ENCODE measurements at places on chromosomes 7 and 10.

- DNase-seq = no peak
These were observed 48.6 kb downstream of the CUL2 start for GRCh38 chr10:35041502-35041879.

DNA sequence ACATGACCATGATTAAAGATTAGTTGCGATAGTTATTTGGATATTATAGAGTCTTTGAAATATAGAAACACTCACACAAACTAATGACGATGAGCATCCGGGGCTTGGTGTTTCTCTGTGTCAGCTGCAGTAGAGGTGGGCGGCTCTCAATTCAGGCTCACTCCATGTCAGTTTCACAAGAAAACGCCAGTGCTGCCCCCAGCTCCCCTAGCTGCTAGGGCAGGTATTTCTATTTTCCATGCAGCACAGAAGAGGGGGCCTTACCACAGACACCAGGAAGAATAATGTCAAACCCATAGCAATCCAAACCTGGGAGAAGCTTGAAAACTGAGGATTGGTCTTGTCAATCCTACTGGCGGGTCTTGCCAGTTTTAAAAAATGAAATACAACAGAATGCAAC is 197.1 kb downstream of the PHTF2 start:
- no peak for DNase-seq

DNA sequence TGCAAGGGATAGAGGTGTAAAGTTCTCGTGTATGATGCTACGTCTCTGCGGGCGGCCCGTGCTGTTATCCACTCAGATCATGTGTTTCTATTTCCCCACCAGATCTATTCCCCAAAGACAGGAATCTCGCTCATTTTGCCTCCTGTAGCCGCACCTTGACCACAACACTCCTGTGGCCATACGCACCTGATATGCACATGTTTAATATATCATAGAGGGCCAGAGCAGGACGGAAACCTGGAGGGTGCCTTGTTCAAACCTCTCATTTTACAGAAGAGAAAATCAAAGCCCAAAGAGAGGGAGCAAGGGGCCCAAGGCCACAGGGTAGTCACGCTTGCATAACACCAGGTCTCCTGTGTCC is 37.6 kb downstream of the STRA8 start:
- no peak for DNase-seq

GRCh38 chr10:35784751-35785150 is 142.7 kb upstream of the FZD8 start:
- no peak for DNase-seq

- no peak for DNase-seq
These were observed 90.4 kb downstream of the SPAG6 start for GRCh38 chr10:22435650-22436049.

DNA sequence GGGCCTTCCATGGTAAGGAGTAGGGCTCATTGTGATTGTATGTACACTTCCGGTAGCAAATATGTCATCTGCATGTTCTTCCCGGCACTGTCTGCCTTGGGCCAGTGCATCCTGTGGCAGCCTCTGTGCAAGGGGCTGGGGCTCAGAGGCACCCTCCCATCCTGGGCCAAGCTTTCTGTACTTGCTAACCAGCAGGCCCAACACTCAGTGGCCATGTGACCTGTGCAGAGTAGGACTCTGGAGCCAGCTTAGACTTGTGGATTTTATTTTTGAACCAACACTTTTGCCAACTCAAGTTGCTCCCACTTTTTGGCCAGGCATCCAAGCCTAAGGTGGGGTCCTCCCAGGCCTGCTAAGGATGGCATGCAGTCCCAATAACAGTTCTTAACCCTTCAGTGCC is 25.0 kb downstream of the LDB3 start:
- no peak for DNase-seq

DNA sequence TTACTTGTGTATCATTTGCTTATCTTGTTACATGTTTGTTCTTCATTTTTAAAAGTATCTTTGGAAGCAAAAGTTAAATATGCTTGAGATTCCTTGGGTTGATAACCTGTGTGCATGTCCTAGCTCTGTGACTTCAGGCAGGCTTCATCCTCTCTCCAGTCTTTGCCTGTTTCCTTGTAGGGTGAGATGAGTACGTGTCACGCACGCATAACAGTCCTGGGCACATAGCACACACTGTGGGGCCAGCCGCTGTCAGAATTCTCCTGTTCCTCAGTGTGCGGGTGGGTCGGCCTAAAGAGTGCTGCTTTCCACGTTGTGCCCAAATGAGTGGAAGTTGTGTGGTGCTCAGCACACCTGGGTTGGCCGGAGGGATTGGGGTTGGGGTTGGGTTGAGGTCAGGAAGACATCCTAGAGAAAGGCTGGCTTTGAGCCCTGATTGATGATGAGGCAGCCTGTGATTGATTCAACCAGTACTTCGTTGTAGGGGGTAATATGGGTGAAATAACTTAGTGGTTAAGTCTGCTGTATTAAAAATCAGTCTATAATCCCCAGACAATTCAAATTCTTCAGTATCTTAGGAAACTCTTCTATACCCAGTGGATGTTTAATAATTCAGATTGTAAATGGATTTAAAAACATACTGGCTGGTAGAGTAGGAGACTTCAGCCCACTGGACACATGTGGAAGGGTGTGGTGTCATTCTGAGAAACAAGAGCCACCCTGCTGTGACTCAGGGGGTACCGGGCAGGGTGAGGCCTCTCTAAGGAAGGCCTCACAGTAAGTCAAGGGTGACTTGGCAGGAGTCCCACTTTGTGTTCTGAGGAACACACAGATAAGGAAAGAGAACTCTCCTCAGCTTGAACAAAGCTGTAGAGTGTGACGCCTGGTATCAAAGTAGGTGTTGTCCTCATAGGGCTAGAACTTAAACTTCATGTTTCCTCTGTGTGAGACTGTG is 54.8 kb downstream of the DAGLB start:
- peak; percentile 99 for DNase-seq

GRCh38 chr10:43026039-43026973 is 50.6 kb upstream of the RET start:
- no peak for DNase-seq

DNA sequence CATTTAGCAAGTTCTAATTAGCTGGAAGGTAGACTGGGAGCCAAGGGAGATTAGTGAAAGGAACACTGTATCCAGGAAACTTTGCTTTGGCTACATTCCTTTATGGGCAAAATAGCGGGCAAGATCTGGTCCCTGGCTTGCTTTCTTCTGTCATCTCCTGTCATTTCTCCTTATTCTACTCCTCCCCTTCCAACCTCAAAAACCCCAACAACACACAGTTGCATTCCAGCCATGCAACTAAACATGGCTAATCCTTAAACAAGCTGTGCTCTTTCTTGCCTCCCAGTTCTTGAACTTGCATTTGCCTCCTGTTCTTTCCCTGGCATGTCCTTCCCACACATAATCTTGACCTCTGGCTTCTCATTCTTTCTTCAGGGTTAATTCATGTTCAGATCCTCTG is 59.5 kb upstream of the CDCA7L start:
- no peak for DNase-seq

DNA sequence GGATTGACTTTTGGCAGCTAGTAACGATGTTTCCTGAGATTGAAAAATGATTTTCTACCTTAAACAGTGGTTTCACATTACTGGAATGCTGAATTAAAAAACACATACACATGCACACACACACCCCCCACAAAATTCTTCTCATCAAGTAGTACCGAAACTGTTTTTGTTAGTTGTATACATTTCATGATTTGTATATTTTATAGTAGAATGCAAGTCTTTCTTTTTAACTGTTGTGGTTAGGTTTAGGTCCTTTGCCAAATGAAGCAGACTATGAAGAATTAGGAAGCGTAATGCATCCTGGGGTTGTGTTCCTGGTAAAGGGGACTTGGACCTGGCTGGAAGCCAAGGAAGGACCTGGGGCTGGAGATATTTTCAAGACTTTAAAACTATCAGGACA is 505.8 kb downstream of the SUGCT start:
- DNase-seq = no peak

- no peak for DNase-seq
These were observed 129.8 kb upstream of the FERD3L start for GRCh38 chr7:19275000-19275399.

DNA sequence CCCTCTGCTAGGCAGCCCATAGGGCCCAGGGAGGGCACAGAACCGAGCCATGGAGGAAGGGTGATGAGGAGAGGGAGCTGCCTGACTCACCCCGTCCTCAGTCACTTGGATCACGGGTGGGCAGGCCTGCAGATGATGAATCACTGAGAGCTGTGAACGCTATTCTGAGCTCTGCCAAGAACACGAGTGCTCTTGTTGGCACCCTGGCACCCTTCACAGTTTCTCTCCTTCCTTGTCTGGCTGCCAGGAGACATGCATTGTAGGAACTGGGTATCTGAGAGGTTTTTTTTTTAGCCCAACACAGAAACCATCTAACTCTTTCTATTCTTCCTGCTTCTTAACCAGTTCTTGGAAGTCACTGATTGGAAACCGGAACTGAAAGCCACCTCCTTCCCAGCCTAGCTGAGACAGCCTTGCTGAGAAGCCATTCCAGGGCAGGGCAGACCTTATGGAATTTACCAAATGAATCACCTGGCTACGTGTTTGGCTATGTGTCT is 82.1 kb downstream of the SLC37A3 start:
- peak; percentile 87 for DNase-seq

- DNase-seq = no peak
These were observed 152.0 kb downstream of the SVIL start for GRCh38 chr10:29482591-29483431.

GRCh38 chr10:126186766-126187165 is 201.5 kb downstream of the ADAM12 start:
- no peak for DNase-seq
